ENCODE measurements at places on chromosomes 4 and X.

- no peak for DNase-seq
Observed at GRCh38 chr4:36509845-36510244, 228.4 kb downstream of the DTHD1 start.

DNA sequence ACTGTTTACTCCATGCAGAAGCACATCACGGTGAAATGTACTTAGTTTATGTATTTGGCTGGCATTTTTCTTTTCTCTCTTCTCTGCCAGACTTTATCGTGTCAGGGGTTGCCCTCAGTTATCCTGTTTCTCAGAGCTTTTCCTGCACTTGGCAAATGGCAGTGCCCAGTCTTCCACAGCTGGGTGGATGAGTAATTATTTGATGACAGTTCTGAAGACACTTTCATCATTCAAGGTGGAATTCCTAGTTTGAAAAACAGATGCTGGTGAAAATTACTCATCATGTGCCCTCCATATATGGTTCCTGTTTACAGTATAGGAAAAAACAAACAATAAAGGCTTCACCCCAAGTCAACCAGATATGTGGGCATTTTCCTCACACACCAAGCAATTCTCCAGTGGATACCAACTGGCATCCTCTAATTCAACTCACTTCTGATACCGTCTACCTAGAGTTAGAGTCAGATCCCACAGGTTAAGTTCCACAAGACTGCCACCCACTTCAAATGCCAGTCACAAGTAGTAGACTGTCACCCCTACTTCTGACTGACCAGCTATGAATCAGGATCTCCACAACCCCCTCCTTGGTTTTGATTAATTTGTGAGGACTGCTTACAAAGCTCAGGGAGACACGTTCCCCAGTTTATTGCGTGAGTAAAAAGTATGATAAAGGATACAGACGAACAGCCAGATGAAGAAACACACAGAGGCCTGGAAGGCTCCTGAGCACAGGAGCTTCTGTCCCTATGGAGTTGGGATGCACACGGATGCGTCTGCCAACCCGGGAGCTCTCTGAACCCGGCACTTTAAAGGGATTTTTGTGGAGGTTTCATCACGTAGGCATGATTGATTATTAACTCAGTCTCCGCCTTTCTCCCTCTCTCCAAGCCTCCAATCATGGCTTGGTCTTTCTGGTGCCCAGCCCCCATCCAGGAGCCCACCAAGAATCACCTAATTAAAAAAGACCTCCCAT, 72.9 kb downstream of the CLDN34 start:
- no peak for DNase-seq

DNA sequence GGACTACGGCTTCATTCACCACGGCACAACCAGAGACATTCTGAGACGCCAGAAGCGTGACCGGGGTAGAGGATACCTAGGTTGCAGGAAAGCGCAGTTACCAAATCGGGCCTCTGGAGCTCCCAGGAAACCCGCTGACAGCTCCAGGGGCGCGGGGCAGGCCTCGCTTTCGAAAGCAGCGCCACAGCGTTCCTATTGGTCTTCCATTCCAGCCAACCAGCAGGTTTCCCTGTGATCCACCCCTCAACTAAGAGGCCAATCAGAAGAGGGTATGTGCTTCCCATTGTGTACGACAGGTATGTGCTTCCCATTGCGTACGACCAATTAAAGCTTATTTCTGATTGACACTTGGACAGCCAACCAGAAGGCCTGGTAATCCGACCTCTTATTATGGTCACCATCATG, 14.9 kb downstream of the SNX12 start:
- DNase-seq = peak; percentile 50

- DNase-seq = no peak
Observed at GRCh38 chrX:150085881-150086280, 147.6 kb upstream of the EOLA2 start.

DNA sequence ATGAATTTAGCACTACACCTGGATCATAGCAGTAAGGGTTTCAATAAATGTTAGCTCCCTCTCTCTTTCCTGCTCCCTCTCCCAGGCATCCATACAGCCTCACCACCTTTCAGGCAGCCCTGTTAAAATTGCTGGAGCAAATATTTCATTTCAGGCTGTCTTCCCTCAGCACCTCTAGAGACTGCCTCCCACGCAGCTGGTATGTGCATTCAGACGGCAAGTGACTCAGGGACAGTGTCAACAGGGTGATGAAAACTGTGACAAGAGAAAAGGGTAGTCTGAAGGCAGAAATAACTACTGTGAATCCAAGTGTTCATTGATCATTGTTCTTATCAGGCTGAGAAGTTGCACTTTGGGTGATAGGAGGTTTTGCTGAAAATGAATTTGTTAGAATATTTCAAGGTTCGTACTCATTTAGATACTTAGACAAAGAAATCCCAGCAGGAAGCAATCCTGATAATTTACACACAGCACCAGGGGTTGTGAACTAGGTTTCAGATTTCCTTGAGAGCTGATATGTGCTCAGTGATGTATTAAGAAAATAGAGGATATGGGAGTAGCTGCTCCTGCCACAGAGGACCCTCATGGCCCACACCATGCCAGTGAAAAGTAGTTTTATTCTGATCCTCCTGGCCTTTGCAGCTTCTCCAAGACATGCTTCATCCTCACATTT, 424.2 kb downstream of the FGF13 start:
- DNase-seq = no peak

- DNase-seq = peak; percentile 9
Observed at GRCh38 chrX:32408389-32408788, 803.0 kb downstream of the DMD start.

GRCh38 chr4:72352711-72353110, 216.3 kb downstream of the ADAMTS3 start:
- DNase-seq = no peak

GRCh38 chrX:131734621-131735020, 190.7 kb downstream of the OR13H1 start:
- DNase-seq = peak; percentile 92

- DNase-seq = no peak
Observed at GRCh38 chr4:147828331-147828905, 96.5 kb downstream of the ARHGAP10 start.

DNA sequence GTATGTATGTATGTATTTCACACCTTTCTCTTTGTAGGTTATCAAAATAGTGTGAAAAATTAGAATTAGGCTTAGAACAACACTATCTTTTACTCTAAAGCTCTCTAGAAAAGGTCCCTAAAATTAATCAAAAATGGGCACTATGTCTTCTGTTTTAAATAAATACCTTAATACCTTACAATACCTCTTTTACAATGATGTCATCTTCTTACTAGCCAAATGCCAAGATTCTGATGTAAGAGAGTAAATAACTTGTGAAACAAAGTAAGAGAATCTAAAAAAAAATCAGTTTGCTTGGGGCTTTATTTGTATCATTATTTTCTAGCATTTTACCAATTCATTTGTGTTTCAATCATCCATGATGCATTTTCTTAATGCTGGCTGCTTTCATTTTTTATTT, 402.2 kb upstream of the MAGEB2 start:
- DNase-seq = no peak

DNA sequence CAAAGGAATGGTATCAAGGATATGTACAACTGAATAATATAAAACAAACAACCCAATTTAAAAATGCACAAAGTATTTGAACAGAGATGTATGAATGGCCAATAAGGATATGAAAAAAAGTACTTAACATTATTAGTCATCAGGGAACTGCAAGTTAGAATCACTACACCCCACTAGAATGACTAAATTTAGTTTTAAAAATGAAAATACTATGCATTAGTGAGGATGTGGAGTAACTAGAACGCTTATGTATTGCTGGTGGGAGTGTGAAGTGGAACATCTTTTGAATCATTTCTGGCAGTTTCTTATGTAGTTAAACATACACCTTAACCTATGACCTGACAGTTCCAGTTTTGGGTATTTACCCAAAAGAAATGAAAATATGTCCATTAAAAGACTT, 13.0 kb upstream of the SLC16A2 start:
- no peak for DNase-seq

GRCh38 chr4:186693159-186693815, 30.4 kb downstream of the FAT1 start:
- DNase-seq = no peak

- DNase-seq = no peak
Observed at GRCh38 chr4:67332627-67333026, 212.7 kb downstream of the CENPC start.

DNA sequence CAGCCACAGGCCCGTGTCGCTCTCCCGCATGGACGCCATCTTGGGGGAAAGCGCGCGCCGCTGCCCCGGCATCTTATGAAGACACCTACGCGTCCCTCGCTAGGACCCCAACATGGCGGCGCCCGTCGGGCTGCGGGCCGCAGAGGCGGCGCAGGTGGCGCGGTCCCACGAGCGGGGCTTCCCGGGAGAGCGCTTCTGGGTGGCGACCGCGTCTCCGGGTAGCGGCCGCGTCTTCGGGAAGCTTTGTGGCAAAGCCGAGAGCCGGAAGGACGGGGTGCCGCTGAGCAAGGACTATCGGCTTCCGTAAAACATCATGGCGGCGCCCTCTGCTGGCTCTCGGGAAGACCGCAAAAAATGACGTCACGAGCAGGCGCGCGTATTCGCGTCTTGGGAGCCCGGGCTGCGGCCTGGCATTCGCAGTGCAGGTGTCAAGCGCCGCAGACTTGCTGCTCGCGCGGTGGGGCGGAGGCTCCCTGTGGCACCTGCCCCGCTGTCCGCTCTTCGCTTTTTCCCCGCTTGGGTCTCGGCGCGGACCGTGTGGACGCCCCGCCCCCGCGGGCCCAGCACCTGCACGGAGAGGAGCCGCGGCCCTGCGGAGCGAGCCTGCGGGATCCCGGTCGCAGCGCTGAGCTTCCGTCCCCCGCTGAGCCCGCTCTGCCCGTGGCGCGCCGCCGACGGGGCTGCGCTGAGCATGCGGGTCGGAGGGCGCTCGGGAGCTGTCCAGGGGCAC, at the start of gene NELFA:
Gene NELFA (minus strand): TSS at position 54 of the 730 bp plus-strand sequence. CDS start 15 bp downstream, at position 39.
- DNase-seq = peak; percentile 94

GRCh38 chr4:110107866-110108265, 90.5 kb downstream of the ELOVL6 start:
- no peak for DNase-seq

GRCh38 chr4:5018096-5018495, 1.2 kb downstream of the CYTL1 start:
- DNase-seq = peak; percentile 72

- DNase-seq = no peak
Observed at GRCh38 chr4:168336837-168337549, 18.4 kb upstream of the DDX60 start.

DNA sequence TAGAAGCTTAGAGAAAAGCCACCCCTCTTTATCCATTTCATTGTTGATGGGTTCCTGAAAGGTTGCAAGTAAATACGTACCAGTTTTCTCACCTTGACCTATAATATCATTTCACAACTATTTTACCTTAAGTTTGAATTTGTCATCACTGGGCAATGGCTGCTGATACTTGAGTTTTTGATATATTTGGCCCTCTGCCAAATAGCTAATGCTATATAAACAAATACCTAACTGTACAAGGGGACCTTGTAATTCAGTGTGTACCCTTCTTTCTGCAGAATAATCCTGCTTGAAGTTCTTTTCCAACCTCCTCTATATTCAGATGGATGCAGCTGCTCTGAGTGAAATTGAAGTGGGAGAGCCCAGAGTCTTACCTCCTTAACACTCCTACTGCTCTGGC, 19.0 kb upstream of the GLUD2 start:
- no peak for DNase-seq

DNA sequence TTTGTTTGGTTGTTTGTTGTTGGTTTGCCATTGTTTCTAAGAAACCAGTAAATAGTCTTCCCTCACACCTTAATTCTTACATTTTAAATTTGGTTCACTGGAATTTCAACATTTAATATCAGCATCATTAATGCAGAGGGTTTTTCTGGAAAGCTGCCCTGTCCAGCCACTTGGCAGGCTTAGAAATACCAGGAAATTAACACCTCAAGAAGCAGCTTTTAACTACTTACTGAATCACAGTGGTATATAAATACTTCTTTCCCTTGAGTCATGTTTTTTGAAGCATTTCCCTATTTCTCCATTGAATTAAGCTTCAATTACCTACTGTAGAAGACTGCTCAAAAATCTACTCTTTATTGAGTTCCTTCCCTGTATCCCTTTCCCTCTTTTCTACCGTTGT, 1221.1 kb upstream of the ADGRL3 start:
- no peak for DNase-seq

DNA sequence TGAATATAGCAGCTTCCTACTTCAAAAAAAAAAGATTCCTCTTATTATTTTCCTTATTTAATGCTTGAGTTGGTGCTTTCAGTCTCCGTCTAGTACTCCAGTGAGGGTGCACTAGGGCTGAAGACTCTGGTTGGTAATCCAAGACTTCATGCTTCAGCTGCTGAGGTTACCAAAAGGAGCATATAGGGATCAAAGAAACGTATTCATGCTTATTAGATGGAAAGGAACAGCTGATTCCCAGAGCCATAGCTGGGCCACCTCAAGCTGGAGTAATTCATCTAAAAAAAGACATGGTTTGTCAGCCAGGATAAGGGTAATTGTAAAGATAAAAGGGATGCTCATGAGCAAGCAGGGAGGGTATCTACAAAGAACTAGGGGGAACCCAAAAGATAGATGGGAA, 131.7 kb upstream of the FAM47B start:
- no peak for DNase-seq

- no peak for DNase-seq
Observed at GRCh38 chr4:3666263-3666662, 99.9 kb upstream of the ADRA2C start.

DNA sequence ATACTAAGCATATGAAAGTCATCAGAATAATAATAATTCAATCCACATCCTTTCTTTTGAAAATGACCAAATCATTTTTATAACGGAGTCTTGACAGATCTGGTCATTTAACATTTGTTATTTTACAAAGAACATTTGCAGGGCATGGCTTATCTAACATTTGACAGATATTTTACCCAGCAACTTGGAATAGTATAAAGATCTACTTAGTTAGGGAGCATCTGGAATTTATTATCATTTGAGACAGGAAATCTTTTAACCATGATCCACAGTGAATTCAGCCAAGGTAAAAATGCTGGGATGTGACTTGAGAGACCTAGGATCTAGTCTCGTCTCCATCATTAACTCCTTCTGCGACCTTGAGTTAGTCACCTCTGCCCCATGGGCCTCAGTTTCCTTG, 22.4 kb downstream of the STARD8 start:
- no peak for DNase-seq

GRCh38 chr4:8016527-8016926, 76.9 kb upstream of the AFAP1 start:
- DNase-seq = peak; percentile 2

DNA sequence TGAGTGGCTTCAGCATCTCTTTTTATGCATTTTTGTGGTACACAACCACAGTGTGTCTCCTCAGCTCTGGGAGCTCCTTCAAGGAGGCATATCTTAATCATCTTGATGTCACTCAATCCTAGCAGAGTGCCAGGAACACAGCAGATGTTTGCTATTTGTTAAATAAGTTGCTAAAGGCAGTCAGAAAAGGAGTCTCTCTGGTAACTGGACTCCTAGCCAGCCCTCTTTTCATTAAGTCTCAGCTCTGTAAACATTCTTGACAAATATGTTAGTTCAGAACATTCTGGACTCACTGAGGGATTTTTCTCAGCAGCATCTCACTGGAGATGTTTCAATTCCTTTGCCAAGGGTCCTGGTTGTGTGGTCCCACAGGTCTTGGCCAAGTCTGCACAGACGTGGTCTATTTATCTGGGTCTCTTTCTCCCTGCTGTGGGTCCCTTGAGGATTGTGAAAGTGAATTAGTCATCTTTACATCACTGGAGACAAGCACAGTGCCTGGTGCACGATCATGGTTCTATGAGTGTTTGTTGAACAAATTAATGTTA, 20.3 kb upstream of the FAM9C start:
- no peak for DNase-seq

All from common myeloid progenitor, CD34-positive (primary cell).